Endothelial cell (in vitro differentiated cells): ENCODE measurements at places on chromosomes 1 and 21.

- DNase-seq = no peak
Measured at GRCh38 chr1:207352554-207352953, 31.1 kb downstream of the CD55 start.

- peak; percentile 58 for DNase-seq
Measured at GRCh38 chr1:114152508-114153260, 985 bp downstream of the SYT6 start.

DNA sequence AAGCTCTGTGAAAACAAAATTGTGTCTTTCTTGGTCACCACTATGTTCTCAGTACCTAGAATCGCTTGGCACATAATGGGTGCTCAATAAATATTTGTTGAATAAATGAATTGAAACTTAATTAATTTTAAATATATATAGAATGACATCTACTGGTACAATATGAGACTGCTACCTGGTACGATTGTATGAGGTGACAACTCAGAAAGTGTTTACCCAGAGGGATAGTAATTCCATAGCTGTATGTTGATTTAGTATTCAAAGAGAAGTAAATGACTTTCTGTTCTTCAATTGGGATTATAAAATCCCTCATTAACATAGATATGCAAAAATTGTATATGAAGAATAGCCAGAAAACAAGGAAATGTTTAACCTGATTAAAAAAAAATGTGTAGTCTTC lies 128.7 kb downstream of the RPS6KC1 start:
- no peak for DNase-seq

- DNase-seq = no peak
Measured at GRCh38 chr1:61181067-61182038, 99.0 kb downstream of the NFIA start.

DNA sequence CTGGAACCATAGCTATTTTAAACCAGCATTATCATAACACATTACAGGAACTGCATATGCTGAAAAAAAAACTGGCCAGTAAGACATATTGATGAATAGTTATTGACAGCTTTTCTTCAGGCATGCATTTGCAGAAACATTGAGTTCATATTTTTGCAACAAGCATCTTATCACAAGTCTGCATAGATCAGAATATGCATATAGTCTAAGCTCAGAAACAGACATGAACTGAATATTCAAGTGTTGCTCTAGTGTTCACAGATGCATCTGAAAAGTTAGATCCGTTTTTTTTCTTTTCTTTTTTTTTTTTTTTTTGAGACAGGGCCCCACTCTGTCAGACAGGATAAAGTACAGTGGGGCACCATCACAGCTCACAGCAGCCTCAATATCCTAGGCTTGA lies 22.8 kb downstream of the PRMT6 start:
- DNase-seq = no peak

GRCh38 chr21:44258056-44258725 lies 3.5 kb downstream of the DNMT3L start:
- DNase-seq = no peak

DNA sequence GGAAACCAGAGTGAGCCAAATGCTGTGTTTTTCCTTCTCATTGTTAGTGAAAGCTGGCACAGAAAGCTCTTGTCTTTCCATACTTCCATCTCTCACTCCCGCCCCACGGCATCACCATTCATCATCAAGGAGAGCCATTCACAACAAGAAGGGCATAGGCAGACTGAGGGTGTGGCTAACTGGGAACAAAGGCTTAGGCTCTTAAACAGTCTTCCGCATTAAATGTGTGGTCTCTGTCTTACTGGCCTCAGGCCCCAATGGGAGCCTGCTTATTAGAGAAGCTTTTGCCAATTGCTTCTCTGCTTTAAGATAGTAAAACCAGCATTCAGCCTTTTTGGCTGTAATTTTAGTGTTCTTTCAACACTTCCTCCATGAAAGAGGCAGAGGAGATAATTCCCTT lies 51.4 kb downstream of the TNFSF18 start:
- DNase-seq = no peak

- DNase-seq = no peak
Measured at GRCh38 chr1:244029124-244029523, 22.0 kb upstream of the ZBTB18 start.

DNA sequence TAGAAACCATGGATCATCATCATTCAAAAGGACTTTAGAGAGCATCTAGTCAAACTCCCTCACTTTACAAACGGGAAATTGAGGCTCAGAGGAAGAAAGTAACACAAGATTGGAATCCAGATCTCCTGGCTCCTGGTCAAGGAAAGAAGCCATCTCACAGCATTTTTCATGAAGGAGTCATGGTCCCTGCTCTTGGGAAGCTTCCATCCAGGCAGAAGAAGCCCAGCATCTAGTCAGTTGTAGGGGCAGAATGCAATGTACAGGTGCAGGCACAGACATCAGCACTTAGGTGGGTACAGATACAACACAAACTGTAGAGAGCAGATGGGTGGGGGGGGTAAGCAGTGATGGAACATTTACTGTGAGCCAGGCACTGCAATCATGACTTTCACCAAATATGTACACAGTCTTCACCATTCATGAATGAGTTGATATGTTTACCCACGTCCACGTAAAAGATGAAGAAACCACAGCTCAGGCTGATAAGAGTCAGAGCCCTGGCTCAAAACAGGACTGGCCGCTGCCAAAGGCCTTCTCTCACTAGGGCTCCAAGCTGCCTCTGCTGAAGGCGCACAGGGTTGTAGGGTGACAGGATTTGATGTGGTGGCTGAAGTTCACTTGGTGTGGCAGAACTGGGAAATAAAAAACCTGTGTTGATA lies 44.0 kb downstream of the OPTC start:
- DNase-seq = no peak

DNA sequence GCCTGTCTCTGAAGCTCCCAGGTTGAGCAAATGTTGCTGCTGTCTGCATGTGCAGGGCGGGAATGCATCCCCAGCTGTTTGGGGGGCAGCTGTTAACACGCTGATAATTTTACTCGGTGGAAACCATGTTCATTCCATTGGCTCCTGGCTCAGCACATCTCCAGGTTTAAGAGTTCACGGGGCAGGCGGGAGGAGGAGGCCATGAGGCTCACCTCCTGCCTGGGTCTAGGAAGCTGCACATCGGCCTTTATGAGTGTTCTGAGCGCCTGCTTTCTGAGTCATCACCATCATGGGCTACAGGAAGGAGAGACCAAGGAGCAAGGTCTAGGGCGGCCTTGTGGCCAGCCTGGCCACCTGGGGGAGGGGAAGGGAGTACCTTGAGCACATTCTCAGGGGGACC lies 29.7 kb downstream of the AJAP1 start:
- no peak for DNase-seq
